ENCODE measurements at places on chromosomes 7 and 10.

- no peak for DNase-seq
Observed at GRCh38 chr7:88218429-88218745, 1.5 kb downstream of the SRI start.

- DNase-seq: no peak
Observed at GRCh38 chr7:98314469-98314868, 33.0 kb downstream of the BRI3 start.

GRCh38 chr7:44486693-44487092 is 3.8 kb downstream of the NUDCD3 start:
- DNase-seq: no peak

- DNase-seq: no peak
Observed at GRCh38 chr10:130749911-130750310, 561.6 kb downstream of the TCERG1L start.

DNA sequence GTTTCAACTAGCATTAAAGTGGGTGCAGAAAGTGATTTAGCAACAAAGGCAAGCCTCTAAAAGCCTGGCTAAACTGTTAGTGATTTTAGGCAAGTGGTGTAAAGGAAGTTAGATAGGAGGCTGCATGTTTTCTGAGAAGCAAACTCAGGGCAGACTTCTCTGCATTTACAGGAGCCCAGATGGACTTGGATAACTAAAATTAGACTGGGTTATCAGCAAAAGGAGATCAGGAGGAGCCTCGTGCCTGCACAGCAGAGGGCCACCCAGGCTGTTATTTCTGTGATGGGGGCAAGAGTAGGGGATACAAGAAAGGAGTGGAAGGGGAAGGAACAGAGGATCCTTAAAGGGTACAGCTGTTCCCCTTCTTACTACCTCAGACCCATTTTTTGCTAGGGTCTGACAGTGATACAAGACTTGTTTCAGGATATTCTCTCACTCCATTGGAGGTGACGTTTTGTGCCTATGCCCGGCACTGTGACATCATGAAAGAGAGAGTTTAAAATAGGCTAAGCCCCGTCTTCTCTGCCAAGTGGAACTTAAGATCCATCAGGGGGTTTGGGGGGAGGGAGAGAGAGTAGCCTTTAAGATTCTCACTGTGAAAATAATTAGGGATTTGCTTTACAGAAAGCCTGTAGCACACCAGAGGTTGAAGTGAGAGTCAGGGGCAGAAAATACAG is 49.6 kb upstream of the PDCD4 start:
- no peak for DNase-seq

Measured in DMS79 treated with DMSO at 0.1 percent for 48 hours (cell line).